ENCODE measurements at places on chromosomes 7 and 10.
A peak's percentile ranks its signal among the peaks of the same experiment; 100 is the strongest.

GRCh38 chr7:135782377-135782776 is 33.8 kb upstream of the FAM180A start:
- DNase-seq: no peak

GRCh38 chr7:100802951-100803350 is 24.4 kb downstream of the EPHB4 start:
- DNase-seq: no peak

DNA sequence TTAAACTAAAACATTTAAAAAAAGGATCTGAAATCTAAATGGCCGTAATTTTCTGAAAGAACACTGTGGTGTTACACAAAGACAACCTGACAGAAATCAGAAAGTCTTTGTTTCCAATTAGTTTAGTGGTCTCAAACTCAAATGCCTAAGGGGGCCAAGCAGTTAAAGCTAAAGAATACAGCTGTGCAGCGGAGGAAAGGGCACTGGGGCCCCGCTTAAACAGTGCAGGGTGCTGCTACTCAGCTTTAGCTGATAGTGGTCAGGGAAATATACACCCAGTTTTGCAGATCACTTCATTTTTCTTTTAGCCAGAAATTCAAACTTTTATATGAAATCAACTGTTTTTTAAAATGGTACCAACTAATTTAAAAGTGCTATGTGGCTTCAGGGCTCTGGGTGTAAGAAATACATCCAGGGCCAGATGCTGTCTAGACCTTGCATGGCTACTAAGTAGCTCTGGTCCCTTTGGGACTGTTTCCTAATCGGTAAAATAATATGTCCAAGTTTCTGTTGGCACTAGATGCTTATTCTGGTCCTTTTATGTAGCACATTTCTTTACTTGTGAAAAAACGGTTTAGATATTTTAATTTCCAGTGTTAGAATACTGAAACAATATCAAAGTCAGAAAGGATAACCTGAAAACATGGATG is 161.8 kb upstream of the LAMB4 start:
- peak; percentile 75 for DNase-seq

DNA sequence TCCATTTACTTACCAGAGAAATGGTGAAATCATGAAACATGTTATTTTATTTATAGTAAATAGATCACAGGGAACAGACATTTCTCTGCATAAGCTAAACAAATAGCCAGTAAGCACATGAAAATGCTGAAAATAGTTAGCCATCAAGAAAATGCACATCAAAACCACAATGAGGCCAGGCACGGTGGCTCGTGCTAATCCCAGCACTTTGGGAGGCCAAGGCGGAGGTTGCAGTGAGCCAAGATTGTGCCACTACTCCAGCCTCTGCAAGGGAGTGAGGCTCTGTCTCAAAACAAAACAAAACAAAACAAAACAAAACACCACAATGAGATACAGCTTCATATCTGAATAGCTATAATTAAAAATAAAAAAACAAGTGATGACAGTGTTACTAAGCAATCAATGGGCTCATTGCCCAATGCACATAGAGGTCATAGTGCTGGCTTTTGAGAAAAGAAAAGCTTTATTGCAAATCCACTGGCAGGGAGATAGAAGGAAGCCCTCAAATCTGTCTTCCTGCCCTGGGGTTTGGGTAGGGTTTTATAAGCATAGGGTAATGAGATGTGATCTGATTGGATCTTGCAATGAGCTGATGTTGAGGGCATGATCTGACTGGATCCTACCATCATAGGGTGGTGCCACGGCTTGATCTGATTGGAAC is 16.2 kb downstream of the CSTF2T start:
- DNase-seq: peak; percentile 71

- DNase-seq: no peak
Measured at GRCh38 chr10:63200431-63200830, 67.3 kb downstream of the NRBF2 start.

- DNase-seq: peak; percentile 79
Measured at GRCh38 chr10:51063659-51064535, 10.4 kb upstream of the PRKG1 start.

GRCh38 chr10:63210611-63211196 is 77.6 kb downstream of the NRBF2 start:
- DNase-seq: peak; percentile 25

DNA sequence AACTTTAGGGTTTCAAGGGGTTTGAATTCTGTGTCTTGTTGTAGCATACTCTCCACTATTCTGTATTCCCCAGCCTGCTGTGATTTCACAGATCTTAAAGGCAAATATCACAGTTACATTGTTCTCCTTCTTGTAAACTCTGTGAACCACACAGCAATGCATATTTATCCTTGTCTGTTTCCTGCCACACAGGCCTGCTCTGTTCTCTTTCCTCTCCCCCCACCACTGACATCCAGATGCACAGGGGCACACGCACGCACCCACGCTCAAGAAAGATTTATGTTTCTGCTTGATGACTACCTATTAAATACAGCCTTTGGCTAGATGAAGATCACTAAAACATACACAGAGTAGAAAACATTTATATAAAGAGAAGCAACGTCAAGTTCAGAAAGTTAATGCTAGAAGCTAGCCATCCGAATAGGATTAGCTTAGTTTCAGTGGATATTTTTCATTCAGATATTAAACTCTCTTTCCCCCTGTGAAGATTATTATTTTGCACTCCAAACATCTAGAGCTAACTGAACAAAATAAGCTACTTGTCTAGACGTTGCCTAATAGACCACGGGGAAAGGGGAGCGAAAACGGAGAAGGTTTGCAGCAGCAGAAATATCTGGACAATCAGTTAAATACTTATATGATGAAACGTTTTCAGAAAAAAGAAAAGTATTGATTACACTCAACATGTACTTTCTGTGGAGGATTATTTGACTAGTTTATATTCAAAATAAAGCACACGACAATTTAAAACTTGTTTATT is 193.1 kb upstream of the SEMA3C start:
- DNase-seq: no peak

GRCh38 chr10:101052285-101052684 is 9.5 kb upstream of the KAZALD1 start:
- DNase-seq: peak; percentile 85

DNA sequence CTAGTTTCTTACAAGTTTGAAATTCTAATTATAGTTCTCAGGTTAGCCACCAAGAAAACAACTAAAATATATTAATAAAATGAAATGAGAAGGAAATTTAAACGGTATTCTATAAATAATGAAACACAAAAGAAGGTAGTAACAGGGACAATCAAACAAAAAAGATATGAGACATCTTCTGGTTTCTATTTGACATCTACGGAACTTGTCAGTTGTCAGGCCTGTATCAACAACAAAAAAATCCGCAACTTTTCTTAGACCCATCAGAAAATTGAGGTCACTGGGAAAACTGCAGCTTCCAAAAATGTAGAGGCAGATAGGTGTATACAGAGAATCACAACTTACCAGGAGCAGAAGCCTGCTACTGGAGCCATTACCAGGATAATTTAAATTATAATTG is 70.6 kb downstream of the ZPBP start:
- DNase-seq: no peak

- peak; percentile 47 for DNase-seq
Measured at GRCh38 chr7:42380401-42380800, 143.4 kb upstream of the GLI3 start.

DNA sequence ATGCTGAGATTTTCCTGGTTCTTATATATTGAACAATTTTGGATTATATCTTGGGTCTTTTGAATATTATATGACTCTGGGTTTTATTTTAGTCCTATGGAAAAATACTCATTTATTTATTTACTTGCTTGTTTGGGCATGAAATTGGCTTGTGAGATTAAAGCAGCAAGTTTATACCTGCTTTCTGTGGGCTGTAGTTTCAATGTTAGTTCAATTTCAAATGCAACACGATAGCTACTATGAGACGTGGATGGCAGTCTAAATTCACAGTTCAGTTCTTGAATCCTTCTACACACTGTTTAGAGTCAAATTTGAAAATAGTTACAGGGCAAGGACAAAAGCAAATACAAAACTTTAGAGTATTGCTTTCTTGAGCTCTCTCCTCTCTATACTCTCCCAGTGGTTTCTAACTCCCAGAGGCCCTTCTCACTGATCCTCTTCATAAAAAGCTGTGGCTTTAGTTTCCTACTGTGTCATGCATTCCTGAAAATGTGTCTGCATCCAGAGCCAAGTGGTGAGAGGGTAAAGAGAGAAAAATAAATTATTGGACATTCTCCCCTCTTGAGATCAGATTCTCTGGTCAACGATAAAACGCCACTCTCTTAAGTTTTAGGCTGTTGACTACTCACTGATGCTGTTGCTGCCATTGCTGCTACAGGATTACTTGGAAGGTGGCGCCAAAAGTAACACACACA is 34.4 kb downstream of the POLR1F start:
- no peak for DNase-seq

DNA sequence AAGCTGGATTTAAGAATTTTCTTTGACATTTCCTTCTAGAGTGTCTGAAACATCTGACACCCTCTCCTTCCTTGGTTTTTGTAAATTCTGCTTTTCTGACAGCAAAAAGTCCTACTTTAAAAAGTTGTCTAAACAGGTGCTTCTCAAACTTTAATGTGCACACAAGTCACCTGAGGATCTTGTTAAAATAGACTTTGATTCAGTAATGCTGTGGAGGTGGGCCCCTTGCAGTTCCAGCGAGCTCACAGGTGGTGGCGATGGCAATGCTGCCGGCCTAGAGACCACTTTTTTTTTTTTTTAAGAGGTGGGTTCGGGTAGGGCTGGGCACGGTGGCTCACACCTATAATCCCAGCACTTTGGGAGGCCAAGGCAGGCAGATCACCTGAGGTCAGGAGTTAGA is 77.1 kb downstream of the ABCC2 start:
- DNase-seq: no peak

DNA sequence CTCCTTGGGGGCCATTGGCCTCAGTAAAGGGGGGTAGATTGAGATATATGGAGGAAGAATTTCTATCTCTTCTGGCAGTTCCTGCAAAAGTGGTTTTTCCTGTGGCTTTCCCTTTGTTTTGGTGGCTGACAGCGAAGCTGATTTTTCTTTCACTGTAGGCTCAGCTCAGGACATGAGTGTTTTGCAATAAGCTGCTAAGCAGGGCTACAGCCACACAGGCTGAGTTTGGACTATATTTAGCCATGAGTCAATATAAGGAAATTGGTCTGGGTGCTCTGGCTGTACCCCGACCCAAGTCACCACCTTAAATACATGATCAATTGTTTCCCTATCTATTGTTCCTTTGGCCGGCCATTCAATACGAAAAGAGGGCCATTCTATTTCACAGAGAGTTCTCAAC is 212.7 kb upstream of the KCND2 start:
- DNase-seq: peak; percentile 61

DNA sequence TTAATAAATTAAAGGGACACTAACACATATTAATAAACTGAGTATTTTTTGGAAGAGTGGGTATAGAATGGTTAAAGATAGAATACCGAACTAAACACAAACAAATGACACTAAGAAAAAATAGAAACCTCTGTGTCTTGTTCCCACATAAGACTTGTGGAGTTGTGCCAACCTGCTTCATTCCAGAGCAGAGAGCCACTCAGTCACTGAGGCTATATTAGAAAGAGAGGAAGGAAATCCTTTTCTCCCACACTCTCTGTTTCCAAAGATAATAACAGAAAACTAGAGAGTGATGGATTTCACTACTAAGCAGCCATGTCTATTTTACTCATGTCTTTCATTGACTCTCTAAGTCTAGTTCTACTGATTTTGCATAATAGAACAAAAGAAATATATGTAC is 26.0 kb downstream of the CTNNA3 start:
- peak; percentile 1 for DNase-seq

DNA sequence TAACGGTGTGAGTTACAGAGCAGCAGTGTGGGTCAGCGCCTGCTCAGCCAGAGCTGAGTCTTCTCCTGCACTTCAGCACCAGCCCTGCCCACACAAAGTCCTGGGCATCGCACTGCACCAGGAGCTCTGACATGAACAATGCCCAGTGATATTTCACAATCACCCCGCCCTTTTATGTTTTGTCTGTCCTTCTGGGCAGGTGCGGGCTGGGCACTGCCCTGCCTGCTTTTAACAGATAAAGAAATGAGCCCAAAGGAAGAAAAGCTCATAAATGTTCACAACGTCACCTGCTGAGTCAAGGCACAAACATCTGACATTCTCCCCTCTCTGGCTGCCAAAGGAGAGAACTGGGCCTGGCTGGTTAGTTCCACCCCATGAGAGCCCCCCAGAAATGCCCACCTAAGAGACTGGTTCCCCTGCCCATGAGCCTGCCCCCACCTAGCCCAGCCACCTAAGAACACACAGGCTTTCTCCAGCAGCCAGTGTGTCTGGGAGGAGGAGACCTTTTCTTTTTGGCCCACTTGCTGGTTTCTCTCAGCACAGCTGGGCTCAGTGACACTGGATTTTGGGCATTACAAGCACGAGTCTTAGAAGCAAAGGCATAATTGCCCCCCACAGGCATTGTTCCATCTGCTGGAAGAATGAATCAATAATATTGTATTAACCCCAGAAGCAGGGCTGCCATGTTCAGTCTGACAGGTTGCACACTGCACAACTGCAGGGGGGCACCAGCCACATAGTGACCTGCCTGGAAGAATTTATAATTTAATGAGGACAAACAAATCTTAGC is 22.3 kb downstream of the CALML3 start:
- peak; percentile 50 for DNase-seq

DNA sequence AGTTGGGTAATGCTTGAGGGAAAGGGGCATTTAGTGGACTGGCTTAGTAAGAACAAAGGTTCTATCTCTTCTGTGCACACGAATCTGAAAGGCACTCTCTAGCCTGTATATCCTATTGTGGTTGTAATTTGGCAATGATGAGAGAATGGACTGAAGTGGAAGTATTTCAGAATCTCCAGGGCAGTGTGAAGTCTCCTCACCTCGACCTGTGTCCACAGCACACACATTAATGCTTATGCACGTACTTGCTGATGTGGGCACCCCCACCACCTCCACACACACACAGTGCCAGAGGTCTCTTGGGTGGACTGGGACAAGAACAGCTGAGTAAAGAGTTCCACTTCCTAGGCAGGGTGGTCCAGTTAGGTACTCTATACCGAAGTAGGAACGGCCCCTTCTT is 6.9 kb downstream of the SMC3 start:
- DNase-seq: no peak

DNA sequence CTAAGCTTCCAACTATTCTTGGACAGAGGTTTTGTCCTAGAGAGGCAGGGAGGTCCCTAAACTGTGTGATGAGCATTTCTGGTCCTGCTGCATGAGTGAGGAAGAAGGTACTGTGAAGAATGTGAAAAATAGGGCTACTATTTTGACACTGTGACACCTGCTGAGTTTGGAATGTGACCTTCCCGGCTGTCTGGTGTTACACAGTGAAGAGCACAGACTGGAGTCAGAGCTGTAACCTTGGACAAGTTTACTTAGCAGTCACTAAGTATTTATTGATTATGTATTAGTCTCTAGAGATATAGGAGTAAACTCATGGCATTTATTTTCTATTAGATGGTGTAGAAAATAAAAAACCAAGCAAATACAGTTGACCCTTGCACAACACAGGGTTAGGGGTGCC is 12.3 kb downstream of the GOLGA7B start:
- no peak for DNase-seq

DNA sequence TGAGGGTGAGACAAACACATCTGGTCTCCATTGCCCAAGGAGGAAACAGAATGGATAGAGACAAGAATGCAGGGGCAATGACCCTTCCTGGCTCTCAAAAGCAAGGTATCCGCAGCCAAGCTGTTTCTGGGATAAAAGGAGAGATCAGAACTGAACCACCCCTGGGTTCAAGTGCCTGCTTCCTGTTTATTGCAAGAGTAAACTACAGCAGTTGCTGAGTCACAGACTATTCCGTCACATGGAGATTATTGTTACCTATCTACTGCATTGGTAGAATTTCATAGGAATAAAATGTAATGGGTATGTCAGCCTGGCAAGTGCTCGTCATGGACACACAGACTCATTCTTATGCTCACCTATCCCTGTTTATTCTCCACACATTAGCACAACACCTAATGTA is 821.6 kb downstream of the GRID1 start:
- DNase-seq: no peak

Data from fibroblast of the aortic adventitia (primary cell).